NCI-H1694 treated with DMSO at 0.1 percent for 48 hours (cell line): ENCODE measurements at places on chromosomes 12 and 14.

DNA sequence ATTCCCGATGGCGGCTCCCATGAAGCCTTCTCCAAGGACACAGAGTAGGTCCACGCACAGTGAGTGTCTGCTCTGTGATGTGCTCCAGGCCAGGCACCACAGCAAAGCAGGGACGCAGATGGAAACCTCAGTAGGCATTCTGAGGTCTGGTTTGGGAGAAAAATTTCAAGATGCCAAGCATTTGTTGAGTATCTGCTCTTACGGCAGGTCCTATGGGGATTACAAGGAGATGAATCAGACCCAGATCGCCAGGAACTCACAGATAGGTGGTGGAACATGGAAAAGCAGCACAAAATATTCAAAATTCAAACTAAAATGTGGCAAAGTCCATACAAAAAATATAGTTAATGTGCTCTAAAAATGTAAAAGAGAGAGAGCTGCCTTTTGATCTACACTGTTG lies 684.9 kb upstream of the TMEM132C start:
- no peak for DNase-seq

DNA sequence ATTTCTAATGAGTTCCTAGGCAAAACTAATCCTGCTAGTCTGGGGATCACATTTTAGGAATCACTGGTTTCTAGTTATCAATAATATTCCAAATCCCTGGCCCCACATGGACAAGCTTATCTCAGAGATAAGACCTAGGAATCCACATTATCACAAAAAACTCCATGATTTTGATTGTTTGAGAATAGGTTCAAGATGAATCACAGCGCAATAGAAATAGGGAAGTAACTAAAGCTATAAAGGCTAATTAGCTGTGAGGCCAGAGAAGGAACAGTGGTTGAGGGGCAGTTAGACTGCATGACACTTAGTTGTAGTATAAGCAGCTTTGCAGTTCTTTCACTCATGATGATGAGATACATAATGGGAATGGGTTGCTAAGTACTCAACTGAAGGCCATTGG lies 13.1 kb upstream of the ATP5F1B start:
- DNase-seq: no peak

- no peak for DNase-seq
These were observed 105.7 kb downstream of the CRADD start for GRCh38 chr12:93782853-93783252.

DNA sequence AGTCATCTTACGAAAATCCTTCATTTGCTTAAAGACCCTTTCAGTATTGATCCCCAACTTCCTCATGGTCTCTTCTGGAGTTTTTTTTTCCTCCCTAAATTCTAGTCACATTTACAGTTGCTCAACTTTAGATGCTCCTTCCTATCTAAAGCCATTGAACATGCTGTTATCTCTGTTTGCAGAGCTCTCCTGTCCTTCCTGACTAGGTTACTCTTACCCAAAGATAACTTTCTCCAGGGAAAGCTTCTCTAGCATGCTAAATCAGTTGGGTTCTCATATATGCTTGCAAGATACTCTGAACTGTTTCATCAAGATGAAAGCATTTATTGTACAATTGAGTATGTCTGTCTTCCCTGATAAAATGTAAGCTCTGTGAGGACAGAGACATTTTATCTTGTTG lies 1.8 kb upstream of the RAB21 start:
- no peak for DNase-seq

- no peak for DNase-seq
These were observed 150.3 kb downstream of the SMOC1 start for GRCh38 chr14:70029296-70030132.

- no peak for DNase-seq
These were observed 187.4 kb downstream of the EFCAB11 start for GRCh38 chr14:89767131-89767530.

DNA sequence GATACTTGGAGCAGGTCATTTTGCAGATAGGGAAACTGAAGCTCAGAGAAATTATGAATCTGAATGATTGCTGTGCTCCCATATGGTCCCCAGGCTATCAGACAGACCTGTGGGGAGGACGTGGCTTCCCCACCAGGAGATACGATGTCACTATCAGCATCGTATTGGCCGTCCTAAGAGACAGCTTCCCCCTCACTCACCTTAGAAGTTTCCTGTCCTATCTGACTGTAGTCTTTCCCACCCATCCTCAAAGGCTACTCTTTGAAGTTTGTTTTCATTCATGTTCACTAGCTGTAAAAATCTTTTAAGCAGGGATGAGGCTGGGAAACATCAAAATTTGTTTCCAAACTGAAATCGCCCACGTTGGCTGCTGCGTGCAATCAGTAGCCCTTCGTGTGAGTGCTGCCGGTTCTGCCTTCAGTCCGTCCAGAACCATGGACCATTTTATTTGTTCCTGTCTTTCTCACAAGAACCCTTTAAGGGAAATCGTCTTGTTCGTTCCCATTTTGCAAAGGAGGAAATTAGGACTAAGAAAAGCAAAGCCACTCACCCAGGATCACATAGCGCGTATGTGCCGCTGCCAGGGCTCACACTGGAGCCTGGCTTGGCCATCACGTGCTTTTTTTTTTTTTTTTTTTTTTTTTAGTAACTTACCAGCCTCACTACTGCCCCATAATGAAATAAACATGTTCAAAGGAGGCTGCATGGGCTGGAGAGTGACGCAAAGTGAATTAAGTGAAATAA lies 1.0 kb upstream of the KDM2B start:
- no peak for DNase-seq

- DNase-seq: no peak
These were observed 13.4 kb downstream of the NCAPD2 start for GRCh38 chr12:6507102-6507998.

DNA sequence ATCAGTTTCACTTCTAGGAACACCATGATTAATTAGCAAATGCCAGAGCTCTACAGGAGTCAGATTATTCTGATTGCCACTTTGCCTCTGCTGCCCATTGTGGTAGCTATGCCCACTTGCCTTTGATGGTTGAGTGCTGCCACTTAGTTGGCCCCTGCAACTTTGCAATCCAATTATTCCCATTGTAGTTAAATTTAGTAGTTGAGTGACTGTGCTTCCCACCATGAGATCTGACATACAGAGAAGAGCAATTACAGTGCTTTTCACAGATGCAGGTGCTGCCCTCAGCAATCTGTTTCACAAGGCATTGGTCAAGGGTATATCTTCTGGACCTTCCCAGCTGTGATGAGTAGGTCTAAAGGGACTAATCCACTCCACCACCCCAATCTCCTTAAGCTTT lies 468.4 kb upstream of the RGS6 start:
- DNase-seq: no peak
